NCI-H187 (cell line): ENCODE measurements at places on chromosomes 6 and 20.
A peak's percentile ranks its signal among the peaks of the same experiment; 100 is the strongest.

- DNase-seq = no peak
Observed at GRCh38 chr6:66896415-66896814, 1189.4 kb upstream of the EYS start.

GRCh38 chr6:11043961-11044711 lies at the start of gene ELOVL2:
Gene ELOVL2, minus strand, starts transcription at chr6:11044305. Its CDS starts 75 bp downstream, at chr6:11044230.
- DNase-seq = peak; percentile 36

GRCh38 chr6:38115626-38116008 lies 296.1 kb downstream of the ZFAND3 start:
- DNase-seq = no peak

DNA sequence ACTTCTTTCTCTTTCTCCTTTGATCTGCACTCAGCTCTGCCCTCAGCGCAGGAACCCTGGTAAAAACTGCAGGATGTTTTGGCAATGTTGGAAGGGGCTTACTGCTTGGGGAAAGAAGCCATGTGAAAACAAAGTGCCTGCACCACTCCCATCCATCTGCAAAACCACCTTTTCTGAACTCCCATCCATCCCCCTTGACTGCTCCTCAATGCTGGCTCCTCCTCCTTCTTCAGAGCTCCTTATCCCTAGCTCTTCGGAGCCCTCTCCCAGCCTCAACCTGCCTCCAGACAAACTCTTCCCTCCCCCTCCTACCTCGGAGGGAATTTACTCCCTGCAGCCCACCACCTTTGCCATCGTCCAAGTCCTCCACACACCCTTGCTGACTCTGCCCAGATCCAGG lies 4.2 kb upstream of the ZBTB12 start:
- no peak for DNase-seq

- DNase-seq = no peak
Observed at GRCh38 chr6:12383448-12383847, 93.3 kb downstream of the EDN1 start.

GRCh38 chr6:6841571-6841970 lies 253.1 kb downstream of the LY86 start:
- DNase-seq = no peak
